ENCODE measurements at places on chromosomes 3 and 15.

DNA sequence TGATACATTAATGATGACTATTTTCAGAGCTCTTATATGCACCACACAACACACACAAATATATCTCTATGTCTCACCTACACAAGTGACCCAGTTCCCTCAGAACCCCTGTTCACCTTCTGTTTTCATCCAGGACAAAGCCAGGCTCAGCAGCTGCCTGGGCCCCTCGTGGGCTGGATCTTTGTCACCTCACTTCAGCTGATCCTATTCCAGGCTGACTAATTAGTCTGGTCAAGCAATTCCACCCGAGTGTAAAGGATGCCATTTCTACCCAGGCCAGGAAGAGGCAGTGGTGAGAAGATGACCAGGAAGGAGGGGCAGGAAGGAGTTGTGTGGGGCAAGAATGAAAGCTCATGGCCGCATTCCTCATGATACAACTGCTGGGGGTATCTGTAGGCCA is 62.3 kb downstream of the DHX30 start:
- DNase-seq: no peak

GRCh38 chr3:120111898-120112297 is 17.7 kb upstream of the GSK3B start:
- no peak for DNase-seq

- DNase-seq: no peak
Observed at GRCh38 chr15:33461671-33462070, 150.9 kb downstream of the RYR3 start.

GRCh38 chr3:172595664-172596393 is 72.6 kb upstream of the TNFSF10 start:
- no peak for DNase-seq

GRCh38 chr15:93088200-93088980 is 621 bp downstream of the RGMA start:
- DNase-seq: no peak

DNA sequence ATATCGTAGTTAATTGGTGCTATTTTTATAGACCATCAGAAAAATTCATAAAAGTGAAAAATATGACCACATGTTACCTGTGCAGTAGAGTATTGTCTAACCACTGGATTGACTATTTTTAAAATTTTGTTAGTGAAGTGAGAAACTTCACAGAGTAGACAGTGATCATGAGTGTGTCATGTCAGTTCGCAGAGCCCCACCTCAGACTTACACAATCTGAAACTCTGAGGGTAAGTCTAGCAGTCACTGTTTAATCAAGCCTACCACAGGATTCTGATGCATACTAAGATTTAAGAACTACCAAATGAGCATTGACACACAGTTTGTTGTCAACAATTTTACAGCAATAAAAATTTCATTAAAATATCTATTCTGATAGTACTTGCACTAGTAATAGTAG is 552.9 kb upstream of the SUCLG2 start:
- no peak for DNase-seq

DNA sequence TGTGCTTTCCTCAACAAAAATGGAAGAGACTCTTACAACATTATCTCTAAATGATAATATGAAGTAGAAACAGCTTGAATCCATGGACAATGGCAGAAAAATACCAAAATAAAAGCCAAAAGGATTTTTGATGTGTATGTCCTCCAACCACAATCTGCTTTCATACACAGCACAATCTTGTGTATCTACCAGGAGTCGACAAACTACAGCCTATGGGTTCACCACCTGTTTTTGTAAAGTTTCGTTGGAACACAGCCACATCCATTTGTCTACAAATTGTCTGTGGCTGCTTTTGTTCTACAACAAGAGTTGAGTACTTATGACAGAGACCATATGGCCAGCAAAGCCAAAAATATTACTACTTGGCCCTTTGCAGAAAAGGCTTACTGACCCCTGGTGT is 88.7 kb upstream of the UBE2E2 start:
- no peak for DNase-seq

GRCh38 chr15:83692746-83693581 is 39.0 kb downstream of the ADAMTSL3 start:
- no peak for DNase-seq

DNA sequence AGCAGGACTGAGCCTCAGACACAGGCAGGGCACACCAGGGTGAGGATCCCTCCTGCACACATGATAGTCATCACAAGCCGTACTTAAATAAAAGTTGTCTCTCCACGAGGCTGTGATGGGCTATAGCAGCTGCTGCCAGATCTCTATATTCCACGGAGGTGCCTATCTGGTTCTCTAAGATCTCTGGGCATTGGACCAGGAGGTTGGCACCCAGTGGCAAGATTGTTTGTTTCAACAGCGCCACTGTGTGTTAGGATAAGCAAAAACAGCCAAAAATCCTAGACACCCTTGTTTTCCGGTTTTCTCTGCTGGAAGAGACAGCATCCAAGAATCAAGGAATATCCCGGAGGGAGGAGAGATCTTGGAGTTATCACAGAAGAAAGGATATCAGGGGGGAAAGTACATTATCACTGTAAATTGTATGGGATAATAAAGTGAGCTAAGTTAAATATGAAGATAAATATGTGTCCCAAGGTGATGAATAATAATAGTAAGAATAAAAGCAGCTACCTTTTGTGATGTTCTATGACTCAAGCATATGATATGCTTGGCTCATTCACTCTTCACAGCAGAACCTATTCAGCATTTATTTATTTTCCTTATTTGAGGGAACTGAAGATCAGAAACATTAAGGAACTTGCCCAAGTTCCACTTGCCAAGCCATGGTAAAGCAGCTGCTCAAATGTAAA is 90.6 kb upstream of the AKAP13 start:
- no peak for DNase-seq

DNA sequence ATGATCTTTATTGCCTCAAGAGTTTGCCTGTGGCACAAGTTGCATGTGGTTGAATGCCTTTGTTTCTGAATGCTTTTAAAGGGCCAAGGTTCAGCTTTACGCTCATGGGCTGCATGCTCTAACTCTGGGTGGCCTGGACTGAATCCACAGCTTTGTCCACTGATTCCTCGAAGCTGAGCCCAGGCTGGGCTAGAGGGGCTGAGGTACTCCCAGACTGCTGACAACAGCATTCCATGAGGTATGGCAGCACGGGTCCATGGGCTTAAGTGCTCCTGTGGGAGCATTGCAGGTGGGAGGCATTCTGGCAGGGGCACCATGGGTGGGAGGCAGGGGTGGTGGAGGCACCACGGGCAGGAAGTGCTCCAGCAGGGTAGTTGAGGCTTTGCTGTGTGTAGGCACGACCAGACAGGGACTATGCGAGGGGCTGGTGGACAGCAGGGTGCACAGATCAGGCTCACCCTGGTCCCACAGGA is 61.6 kb downstream of the GLCE start:
- DNase-seq: no peak

GRCh38 chr3:184284696-184285095 is 8.9 kb downstream of the ECE2 start:
- peak; percentile 24 for DNase-seq

GRCh38 chr3:48708481-48708889 is 8.5 kb downstream of the IP6K2 start:
- DNase-seq: no peak
